Regular cardiac myocyte (primary cell): ENCODE measurements at places on chromosomes 5 and 9. TPM values are rescaled to one million over a fixed set of nuclear protein-coding genes. Genes with fewer than 3 reads are reported as not detected.

PKD2L2 gene
- total RNA-seq, result 0.38 TPM in 1 of 2 replicates, not detected in the other

CAMSAP1 gene
- 14.9 and 24.9 TPM in 2 replicates for total RNA-seq

TAF11L10 gene
- not detected in 2 replicates for total RNA-seq

FAM221B gene
- not detected in 2 replicates for total RNA-seq

ZNF454 gene
- total RNA-seq, result 0.96 and 2.0 TPM in 2 replicates

FAM153A gene
- total RNA-seq, result 0.56 TPM in 1 of 2 replicates, not detected in the other

PLPP7 gene
- 16.9 and 19.4 TPM in 2 replicates for total RNA-seq

AGXT2 gene
- not detected in 2 replicates for total RNA-seq

LCN9 gene
- total RNA-seq, result not detected in 2 replicates

TMEM232 gene
- 1.3 and 4.8 TPM in 2 replicates for total RNA-seq

KCNT1 gene
- total RNA-seq, result not detected in 2 replicates

PDCD1LG2 gene
- total RNA-seq, result 12.1 and 22.4 TPM in 2 replicates

WNT8A gene
- not detected in 2 replicates for total RNA-seq

OMD gene
- not detected in 2 replicates for total RNA-seq
